Right kidney (tissue), 9 donors: ENCODE measurements at places on chromosomes 3 and 15.

DNA sequence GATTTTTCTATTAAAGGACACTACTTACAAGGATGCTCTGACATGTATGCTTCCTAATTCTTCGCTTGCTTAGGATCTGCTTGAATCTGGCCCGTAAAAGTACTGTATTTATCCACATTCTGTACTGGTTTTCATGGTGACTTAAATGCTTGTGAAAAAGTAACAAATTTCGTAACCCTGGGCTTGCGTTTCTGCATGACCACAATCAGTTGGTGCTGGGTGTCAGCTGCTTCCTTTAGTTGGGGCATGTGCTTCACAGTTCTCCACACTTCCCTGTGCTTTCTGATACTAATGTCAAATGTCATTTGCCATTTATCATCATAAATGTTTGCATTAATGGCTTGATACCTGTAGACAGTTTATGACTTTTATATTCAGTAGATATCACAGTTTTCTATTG is 218.4 kb upstream of the MLF1 start:
- DNase-seq: no peak

DNA sequence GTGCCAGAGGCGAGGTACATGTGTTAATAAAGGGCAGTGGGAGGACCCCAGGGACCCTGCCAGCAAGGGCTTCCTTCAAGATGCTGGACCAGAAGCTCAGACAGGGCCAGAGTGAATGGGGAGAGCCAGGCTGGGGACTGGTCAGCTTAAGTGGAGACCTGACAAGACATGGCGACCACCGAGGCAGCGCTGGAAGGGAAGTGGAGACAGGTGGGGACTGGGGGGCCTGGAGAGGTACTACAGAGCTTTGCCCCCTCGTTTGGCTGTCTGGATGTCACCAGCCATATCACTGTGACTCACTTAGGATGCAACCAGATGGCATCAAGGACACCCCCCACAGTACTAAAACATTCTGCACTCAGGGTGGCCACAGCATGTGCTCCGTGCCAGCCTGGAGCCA is 97.9 kb downstream of the ADCY5 start:
- DNase-seq: no peak

GRCh38 chr3:15223685-15224572 is 17.9 kb downstream of the CAPN7 start:
- DNase-seq: no peak

GRCh38 chr3:157078131-157078810 is 81.7 kb downstream of the CCNL1 start:
- no peak for DNase-seq

- no peak for DNase-seq
Observed at GRCh38 chr15:70374096-70374495, 276.4 kb upstream of the TLE3 start.

- DNase-seq: no peak
Observed at GRCh38 chr3:11154036-11154952, at the start of gene HRH1. HRH1 (plus strand) TSS chr3:11154493; CDS start chr3:11259038, 104,545 bp downstream.

DNA sequence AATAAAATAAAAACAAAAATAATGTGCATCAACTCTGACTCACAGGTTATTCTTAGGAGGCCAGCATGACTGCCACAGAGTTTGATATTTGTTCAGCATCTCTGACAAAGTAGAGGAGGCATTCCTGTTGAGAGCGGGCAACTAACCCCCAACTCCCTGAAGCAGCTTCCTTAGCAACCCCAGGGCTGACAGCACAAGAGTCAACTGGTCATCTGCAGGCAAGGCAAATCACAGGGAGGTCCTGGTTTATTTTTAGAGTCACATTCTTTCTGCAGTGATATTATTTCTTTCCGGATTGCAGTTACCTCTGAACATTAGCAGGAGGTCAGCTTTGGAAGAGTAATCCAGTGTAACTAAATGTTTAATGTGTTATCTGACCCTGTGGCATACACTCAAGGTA is 273.0 kb downstream of the PLCL2 start:
- no peak for DNase-seq

GRCh38 chr3:48422681-48423080 is 7.2 kb downstream of the PLXNB1 start:
- DNase-seq: no peak

- DNase-seq: no peak
Observed at GRCh38 chr3:39639344-39640236, 169.8 kb upstream of the MYRIP start.

GRCh38 chr15:85407421-85408269 is 27.2 kb downstream of the AKAP13 start:
- no peak for DNase-seq
